ENCODE measurements at places on chromosomes 11 and 22. TPM values are rescaled to one million over a fixed set of nuclear protein-coding genes. Genes with fewer than 3 reads are reported as not detected.

Gene OR5M10
- not detected for total RNA-seq

Gene CSKMT
- total RNA-seq: 26.0 TPM

Gene CD3G
- not detected for total RNA-seq

Gene OR6T1
- not detected for total RNA-seq
